Activated CD4-positive, CD25-positive, alpha-beta regulatory T cell (primary cell): ENCODE measurements at places on chromosomes 4 and X.
A peak's percentile ranks its signal among the peaks of the same experiment; 100 is the strongest.

DNA sequence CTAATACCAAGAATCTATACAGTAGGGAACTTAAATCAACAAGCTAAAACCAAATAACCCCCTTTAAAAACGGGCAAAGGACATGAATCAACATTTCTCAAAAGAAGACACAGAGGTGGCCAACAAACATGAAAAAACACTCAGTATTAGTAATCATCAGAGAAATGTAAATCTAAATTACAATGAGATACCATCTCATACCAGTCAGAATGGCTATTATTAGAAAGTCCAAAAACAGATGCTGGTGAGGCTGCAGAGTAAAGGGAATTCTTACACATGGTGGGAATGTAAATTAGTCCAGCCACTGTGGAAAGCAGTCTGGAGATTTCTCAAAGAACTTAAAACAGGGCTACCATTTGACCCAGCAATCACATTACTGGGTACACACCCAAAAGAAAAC lies 167.8 kb downstream of the PACRGL start:
- no peak for DNase-seq

GRCh38 chr4:173332963-173333657 lies 1.0 kb downstream of the HMGB2 start:
- DNase-seq = peak; percentile 9

DNA sequence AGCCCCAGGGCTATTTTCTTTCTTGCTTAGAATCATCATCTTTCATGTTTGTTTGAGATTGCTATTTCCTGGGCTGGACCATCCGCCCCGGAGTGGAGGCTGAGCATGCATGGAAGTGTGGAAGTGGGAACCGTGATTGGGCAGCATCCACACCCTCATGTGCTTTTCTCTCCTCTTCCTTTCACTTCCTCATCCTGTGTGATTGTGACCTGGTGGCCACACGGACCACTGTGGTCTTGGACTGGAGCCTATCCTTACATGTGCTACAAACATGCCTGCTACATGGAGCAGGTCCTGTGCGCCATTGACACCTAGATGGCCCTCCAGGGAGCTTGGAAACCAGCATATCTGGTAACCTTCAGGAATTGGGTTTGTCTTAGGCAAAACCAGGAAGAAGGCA lies 175.9 kb upstream of the LCORL start:
- DNase-seq = no peak

DNA sequence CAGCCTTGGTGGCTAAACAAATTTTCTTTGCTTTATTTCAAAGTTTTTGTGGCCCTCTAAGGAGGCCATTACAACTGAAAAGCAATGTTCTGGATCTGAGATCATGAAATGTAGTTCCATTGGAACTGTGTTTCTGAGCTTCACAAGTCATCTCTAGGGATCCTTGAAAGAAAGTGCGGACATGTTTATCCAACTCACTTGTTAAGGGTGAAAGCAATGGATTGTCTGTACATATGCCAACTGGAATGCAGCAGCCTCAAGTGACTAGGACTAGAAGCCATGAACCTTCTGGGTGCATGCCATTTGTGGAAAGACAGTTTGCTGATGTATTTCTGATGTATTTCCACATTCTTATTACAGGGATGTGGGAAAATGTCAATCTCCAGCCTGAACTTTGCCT lies 36.7 kb upstream of the KLHL13 start:
- no peak for DNase-seq

- DNase-seq = no peak
These were observed 63.8 kb upstream of the GATB start for GRCh38 chr4:151824656-151825055.

DNA sequence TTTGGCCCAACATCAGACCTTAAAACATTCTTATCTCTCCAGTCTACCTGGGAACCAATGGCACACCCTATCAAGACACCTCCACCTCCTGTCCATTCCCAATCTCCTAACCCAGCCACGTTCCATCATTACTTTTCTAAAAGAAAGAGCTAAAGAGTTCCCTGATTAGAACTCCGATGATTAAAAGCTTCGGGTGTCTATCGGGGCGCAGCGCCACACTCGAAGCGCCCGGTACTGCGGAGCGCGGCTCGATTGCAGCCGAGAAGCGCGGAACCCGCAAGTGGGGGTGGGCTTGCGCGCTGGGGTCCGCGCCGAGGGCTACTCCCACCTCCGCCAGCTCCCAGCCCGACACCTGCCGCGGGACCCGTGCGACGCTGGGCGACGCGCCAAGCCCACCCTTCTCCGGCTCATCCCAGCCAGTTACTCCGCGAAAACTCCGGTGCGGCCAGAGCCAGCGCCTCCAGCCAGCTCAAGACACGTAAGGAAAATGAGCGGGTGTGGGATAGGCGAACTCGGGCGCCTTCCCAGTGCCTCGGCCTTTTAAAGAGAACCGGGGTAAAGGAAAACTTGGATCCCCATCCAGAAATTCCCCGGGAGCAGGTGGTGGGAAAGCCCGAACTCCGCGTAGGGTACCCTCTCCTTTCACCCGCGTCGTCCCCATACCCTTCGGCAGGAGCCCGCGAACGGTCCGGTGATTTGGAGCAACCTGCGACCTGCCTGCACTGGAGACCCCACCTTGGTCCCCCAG lies 593 bp downstream of the NPY1R start:
- DNase-seq = no peak

GRCh38 chr4:185219551-185220344 lies 10.3 kb downstream of the SNX25 start:
- DNase-seq = no peak

DNA sequence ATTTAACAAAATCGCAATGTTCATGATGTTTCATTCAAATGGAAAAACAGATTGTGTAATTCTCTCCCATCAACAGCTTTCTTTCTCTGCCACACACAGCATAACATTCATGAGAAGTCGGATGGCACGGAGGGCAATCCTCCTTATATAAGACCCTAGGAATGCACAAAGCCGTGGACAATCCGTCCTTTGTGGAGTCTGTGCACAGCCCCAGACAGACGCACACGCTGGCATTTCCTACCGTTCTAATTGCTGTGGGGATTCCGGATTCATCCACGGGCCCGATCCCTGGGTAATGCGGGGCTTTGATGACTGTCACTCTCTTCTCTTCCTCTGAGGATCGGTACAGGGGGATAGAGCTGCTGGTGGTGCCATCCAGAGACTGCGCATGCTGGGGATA lies 121.9 kb upstream of the PDLIM3 start:
- DNase-seq = no peak

- no peak for DNase-seq
These were observed 484.2 kb downstream of the BCOR start for GRCh38 chrX:39613482-39613995.

DNA sequence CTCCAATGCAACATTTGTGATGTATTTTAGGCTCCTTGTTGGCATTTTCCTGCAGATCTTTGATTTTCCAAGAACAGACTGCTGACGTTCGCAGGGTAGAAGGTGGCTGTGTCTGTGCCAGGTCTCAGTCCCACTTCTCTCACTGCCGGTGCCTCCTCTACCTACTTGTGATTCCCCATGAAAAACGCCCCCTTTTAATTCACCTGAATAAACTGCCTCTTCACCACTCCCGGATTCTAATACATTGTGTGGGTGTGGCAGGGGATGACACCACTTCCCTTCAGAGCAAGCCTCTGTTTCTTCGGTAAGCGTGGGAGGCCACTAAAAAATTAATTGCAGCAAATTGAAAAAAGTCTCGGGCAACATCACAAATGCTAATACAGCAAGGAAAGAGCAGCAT lies 96.1 kb upstream of the FAM9B start:
- no peak for DNase-seq

- DNase-seq = no peak
These were observed 9.1 kb downstream of the SOX3 start for GRCh38 chrX:140495739-140496138.

DNA sequence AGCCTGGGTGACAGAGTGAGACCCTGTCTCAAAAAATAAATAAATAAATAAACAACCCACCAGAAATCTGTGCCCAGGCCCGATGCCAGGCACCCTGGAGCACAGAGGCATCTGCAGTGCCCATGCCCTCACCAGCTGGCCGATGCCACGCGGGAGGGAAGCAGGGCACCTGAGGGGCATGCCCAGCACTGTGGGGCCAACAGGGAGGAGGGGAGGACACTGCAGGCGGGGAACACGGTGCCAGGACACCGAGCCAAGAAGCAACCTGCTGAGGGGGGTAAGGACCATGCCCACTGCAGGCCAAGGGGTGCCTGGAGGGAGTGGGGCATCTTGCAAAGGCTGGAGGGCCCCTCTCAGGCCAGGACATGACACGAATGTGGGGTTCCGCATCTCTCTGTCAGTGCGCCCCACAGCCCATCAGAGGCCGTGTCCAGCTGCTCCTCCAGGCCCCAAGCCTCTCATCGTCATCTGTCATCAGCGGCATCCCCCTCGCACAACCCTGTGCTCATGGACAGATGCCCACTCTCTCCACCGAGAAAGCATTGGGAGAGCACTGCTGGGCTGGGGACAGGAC lies 13.3 kb upstream of the DUSP9 start:
- no peak for DNase-seq

DNA sequence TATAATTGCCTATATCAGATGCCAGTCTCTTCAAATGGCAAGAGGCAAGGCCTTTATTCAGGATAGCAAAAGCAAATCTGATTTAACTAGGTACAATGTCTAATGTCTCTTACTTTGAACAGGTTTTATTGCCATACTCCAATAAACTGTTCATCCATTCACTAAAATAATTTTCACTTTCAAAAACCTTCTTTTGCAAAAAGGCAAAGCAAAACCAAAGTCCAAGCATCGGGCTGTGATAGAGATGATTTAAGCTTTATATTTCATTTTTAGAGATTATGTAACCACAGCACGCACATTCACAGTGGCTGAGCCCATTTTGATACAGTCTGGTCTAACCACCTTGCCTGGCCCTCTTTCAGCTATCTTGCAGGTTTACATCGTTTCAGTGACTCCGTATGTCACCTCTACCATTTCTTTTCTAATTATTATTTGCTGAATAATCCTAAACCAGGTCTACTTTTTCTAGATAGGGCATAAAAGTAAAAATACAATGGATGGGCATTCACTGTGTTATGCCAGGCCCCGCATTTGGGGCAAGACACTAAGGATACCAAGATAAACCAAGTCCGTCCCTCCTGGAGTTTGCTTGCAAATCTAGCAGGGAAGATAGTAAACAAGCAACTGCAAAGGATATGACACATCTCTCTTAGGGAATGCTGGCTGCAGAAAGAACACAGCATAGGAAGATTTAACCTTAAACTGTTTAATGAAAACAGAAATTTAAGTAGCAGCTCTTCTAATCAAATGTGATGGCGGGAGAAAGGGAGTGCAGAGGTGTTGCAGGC lies 1.8 kb downstream of the CASP3 start:
- no peak for DNase-seq

GRCh38 chr4:90857081-90857820 lies 730.1 kb downstream of the CCSER1 start:
- no peak for DNase-seq

GRCh38 chrX:20352504-20352903 lies 85.8 kb upstream of the RPS6KA3 start:
- no peak for DNase-seq

GRCh38 chr4:173074501-173074946 lies 94.1 kb upstream of the GALNT7 start:
- no peak for DNase-seq

DNA sequence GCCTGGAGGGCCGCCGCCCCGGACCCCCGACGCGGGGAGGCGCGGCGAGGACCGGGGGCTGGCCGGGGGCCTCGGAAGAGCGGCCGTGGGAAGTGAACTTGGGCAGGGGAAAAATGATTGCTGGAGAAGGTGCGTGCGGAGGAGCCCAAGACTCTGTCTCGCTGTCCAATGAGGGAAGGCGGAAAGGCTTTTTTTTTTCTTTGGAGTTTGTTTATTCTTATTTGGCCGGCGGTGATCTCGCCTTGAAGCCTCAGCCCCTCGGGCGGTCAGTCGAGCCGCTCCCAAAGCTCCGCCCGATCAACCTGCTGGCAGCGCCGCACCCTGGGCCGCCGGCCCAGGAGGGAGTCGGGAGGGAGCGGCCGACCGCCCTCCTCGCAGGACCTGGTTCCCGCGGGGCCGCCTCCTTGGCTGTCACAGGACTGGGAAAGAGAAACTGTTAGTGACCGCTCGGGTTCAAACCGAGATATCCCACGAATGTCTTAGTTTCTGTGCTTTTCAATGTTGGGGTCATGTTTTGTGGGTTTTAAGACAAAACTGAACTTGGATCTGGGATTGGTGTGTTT lies 2.5 kb downstream of the CPEB2 start:
- peak; percentile 3 for DNase-seq

- DNase-seq = no peak
These were observed 1.1 kb downstream of the LDOC1 start for GRCh38 chrX:141175786-141176185.

GRCh38 chrX:69278031-69278687 lies 112.9 kb upstream of the PJA1 start:
- DNase-seq = no peak

DNA sequence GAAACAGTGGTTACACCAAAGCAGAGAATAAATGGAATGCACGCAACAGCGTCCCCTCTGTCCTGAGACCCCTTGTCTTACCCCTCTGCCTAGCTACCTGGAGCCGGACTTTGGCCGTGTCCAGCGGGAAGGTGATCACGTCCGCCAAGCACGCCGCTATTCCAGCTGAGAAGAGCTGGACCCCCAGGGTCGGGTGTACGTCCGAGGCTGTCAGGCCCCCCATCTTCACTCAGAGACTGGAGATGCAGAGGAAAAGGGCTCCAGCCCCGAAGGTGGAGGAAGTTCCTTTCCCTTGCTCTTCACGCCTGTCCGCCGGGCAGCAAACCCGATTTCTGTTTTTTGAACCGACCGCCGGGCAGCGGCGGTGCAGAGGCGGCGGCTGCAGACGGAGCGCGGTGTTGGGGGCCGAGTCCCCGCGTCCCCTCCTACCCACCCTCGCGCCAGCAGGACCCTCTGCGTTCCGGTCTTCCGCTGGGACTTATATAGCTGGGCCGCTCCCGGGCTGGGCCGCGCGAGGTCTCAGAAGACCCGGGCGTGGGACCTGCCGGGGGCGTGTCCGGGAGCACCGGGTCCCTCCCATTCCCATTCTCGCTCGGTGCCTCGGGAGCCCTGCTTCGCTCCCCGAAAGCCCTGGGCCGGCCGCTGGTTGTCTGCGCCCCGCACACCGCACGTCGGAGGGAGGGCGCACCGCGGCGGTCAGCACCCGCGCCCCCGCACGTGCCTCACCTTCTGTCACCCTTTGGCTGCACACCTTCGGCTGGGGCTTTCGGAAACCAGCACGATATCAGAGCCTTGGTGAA lies at the start of gene UCP1:
Gene UCP1 (minus strand): TSS at position 455 of the 800 bp plus-strand sequence. CDS start 232 bp downstream, at position 223.
- no peak for DNase-seq

- DNase-seq = no peak
These were observed 64.4 kb downstream of the SH3KBP1 start for GRCh38 chrX:19823031-19823430.

DNA sequence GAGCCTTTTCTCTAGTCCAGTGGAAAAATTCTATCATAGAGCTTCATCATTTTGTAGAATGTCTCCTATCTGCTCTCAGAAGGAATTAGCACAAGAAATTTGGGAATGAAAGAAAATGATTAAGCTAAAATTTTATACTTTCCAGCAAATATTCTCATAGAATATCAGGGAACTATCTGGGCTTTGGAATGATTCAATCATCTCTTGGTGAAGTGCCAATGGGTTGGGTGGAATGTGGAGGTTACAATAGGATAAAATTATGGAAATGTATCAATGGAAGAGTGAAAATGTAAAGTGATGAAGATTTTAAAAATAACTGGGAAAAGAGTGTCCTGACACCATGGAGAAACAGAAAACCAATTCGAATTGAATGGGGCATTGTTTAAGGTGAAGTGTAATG lies 119.0 kb upstream of the MID1 start:
- no peak for DNase-seq
